ENCODE measurements at places on chromosomes 3 and 15.

- DNase-seq: no peak
Measured at GRCh38 chr15:39025321-39025720, 460.7 kb upstream of the RASGRP1 start.

GRCh38 chr3:70558956-70559355 lies 246.5 kb upstream of the MDFIC2 start:
- DNase-seq: no peak

GRCh38 chr3:124997303-124998246 lies 58.2 kb downstream of the HEG1 start:
- DNase-seq: no peak

GRCh38 chr3:14208977-14209394 lies 30.4 kb downstream of the LSM3 start:
- no peak for DNase-seq

DNA sequence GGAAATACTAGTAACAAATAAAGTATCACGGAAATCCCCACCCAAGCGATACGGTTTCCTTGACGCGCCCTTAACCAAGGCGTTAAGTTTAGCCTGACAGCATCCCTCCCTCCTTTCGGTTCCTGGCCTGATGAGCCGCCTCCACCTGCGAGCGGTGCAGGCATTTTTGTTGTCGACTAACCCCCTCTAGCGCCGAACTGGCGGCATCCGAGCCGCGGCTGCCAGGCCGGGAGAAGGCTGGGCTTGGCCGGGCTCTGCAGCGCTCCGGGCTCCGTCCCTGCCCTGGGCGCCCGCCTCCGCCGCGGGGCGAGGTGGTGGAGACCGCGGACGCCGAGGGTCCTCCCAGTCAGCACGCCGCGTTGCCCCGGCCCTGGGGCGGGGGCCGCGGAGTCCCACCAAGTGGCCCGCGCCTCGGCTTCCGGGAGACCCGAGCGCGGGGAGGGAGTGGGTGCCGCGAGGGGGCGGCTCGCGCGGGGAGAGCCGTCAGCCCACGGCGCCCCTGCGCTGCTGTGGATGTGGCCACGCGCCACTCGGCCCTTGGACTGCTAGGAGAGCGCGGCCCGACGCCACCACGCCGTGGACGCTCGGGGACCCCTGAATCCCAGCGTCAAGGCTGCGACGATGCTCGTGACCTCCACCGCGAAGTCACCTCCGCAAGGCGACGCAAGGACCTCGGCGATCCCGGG lies 1.1 kb upstream of the EPHA6 start:
- peak; percentile 65 for DNase-seq

GRCh38 chr15:77532846-77533245 lies 99.9 kb downstream of the LINGO1 start:
- no peak for DNase-seq

GRCh38 chr15:23033979-23034378 lies 5.4 kb downstream of the TUBGCP5 start:
- DNase-seq: no peak

DNA sequence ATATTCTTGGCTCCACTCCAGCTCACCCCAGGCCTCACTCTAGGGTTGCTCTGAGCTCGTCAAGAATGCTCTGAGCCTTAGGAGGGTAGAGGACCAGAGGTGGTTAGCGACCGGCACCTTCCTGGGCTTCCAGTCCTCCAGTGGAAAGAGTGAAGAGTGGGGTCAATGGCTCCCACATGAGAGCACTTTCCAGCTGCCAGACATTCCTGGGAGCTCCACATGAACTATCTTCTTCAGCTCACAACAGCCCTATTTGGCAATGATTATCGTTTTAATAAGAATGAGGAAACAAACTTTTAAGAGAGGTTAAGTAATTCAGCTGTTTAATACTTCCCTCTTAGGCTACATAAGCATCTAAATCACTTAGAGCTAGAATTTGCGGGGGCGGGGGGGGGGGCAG lies 139.3 kb downstream of the STT3B start:
- no peak for DNase-seq
